ENCODE measurements at places on chromosomes 13 and 19. TPM values are rescaled to one million over a fixed set of nuclear protein-coding genes. Genes with fewer than 3 reads are reported as not detected.

ERVV-1 gene
- total RNA-seq: not detected

ADGRE2 gene
- not detected for total RNA-seq

ZSCAN4 gene
- not detected for total RNA-seq

ABCA7 gene
- 21.6 TPM for total RNA-seq

C1QTNF9 gene
- not detected for total RNA-seq

RNF17 gene
- total RNA-seq: not detected

ALOX5AP gene
- not detected for total RNA-seq

SERP2 gene
- total RNA-seq: 9.9 TPM

PTH2 gene
- total RNA-seq: not detected

ITGBL1 gene
- total RNA-seq: 301 TPM

ZNF787 gene
- total RNA-seq: 15.9 TPM

PODNL1 gene
- 1.6 TPM for total RNA-seq

FOSB gene
- 0.33 TPM for total RNA-seq

KBTBD6 gene
- 9.4 TPM for total RNA-seq

GAPDHS gene
- not detected for total RNA-seq

KASH5 gene
- total RNA-seq: not detected

ZNF492 gene
- not detected for total RNA-seq

ACP7 gene
- 0.45 TPM for total RNA-seq

Measured in fibroblast of the aortic adventitia (primary cell).